Panc1 (cell line): ENCODE measurements at places on chromosomes 5 and 9.

- H3K4me3 ChIP-seq, result no peak overlapping the region
- DNase-seq, result no peak
- no peaks in the 10 kb centered on the region for H3K27me3 ChIP-seq
- H3K4me1 ChIP-seq, result no peaks in the 10 kb centered on the region
- H3K27ac ChIP-seq, result no peak overlapping the region
- no peaks in the 10 kb centered on the region for H3K36me3 ChIP-seq
These were observed 736.5 kb downstream of the CETN3 start for GRCh38 chr5:89673019-89673418.

GRCh38 chr9:93952784-93953495 lies 2.2 kb downstream of the BARX1 start:
- H3K27me3 ChIP-seq, result no peaks in the 10 kb centered on the region
- no peak overlapping the region; the same call in 1 of the 2 replicates for H3K4me3 ChIP-seq
- peak overlapping the region; percentile 73; the same call in 1 of the 2 replicates for H3K27ac ChIP-seq
- DNase-seq, result no peak
- peaks cover 13% of the 10 kb centered on the region for H3K4me1 ChIP-seq

DNA sequence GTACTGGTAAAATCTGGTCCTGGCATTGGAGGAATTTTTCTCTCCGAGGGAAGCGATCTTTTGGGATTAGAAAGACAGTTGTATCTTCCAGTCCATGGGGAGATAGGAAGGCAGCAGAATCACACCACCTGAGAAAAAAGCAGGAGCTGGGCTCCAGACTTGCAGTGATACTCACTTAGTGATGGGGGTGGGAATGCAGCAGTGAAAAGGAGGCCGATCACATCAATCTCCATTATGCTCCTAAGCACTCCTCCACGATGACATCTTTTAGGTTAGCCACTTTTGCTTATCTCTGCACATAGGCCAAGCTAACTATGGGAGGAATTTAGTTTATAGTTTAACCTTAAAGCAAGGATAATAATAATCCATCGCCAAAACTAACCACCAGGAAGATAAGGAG lies 219.0 kb downstream of the DMAC1 start:
- DNase-seq, result no peak
- H3K4me3 ChIP-seq, result no peak overlapping the region
- no peaks in the 10 kb centered on the region for H3K27me3 ChIP-seq
- no peak overlapping the region for H3K27ac ChIP-seq

GRCh38 chr5:14364096-14364495 lies 217.5 kb upstream of the OTULINL start:
- DNase-seq, result no peak
- H3K27me3 ChIP-seq, result no peaks in the 10 kb centered on the region
- no peak overlapping the region for H3K4me3 ChIP-seq
- no peaks in the 10 kb centered on the region for H3K4me1 ChIP-seq

DNA sequence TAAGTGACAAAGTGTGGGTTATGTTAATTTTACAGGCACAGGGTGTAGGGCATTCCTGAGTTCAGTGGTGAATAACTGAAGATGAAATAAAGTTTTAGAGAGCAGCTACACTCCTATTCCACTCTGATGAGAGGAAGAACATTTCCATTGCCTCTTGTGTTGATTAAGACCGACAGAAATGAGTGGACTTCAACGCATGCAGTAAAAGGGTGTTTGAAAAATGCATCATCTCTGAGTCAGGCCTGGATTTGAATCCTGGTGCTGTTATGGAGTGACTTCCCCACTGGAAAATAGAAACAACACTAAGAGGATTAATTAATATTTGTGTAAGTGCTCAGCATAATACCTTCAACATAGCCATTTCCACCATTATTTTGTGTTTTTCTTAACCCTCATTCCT lies 86.3 kb downstream of the PRR16 start:
- H3K4me3 ChIP-seq, result no peak overlapping the region
- H3K27me3 ChIP-seq, result no peaks in the 10 kb centered on the region
- H3K36me3 ChIP-seq, result no peaks in the 10 kb centered on the region

DNA sequence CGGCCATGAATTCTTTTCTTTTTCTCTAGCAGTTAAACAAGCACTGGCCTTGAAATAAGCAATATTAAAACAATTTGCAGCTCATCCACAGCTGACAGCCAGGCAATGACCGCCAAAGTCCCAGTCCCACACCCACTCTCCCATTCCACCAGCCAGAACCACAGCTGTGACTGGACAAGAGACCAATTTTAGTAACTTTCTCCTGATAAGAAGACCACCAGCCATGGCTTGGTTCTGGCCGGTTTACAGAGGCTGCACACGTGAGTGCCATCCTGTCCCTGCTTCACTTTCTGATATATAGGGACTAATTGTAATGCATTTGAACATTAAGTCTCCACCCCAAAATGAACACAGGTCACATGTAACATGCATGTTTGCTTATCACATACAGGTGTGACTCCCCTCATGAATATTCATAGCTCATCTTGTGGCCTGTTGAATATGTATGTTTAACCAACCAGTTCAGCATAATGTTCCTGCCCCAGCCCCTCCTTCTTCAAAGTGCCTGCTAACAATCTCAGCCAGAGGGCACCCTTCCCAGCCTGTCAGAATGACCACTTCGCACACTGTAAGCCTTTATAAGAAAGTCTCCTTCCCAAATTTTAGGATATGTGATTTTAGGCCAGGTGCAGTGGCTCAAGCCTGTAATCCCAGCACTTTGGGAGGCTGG lies 23.9 kb upstream of the FANCC start:
- H3K27ac ChIP-seq, result no peak overlapping the region
- H3K4me3 ChIP-seq, result no peak overlapping the region
- H3K36me3 ChIP-seq, result no peaks in the 10 kb centered on the region

GRCh38 chr9:83235526-83235925 lies 172.6 kb upstream of the RASEF start:
- H3K4me1 ChIP-seq, result no peaks in the 10 kb centered on the region
- no peaks in the 10 kb centered on the region for H3K36me3 ChIP-seq
- H3K4me3 ChIP-seq, result no peak overlapping the region
- H3K27me3 ChIP-seq, result no peaks in the 10 kb centered on the region
- H3K27ac ChIP-seq, result no peak overlapping the region

DNA sequence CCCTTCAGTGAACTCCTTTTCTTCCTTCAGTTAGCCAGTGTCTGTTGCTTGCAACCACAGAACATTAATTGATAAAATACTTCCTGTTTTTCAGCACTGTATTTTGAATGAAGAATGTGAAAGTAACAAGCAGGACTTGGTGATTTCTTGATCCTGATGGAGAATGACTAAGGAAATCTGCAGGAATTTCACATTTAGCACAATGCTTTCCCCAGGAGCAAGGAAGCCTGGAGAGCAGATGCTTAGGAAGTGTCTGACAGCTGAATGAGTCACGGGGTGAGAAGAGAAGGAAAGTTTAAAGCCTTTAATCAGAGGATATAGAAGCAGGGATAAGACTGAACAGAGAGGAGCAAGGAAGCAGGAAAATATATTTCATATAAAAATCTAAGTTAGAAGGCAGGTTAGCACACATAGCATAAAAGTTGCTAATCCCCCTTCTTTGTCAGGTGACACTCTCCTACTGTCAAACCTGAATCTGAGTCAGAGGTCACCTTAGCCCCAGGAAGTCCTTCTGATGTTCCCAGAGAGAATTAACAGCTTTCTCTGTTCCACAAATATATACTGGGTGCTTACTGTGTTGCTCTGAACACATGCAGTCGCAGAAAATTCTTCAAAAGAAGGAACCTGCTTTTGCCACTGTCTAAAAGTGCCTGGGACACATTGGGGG lies 59.7 kb downstream of the GNA14 start:
- no peaks in the 10 kb centered on the region for H3K27me3 ChIP-seq
- H3K4me1 ChIP-seq, result no peaks in the 10 kb centered on the region
- no peak for DNase-seq
- H3K27ac ChIP-seq, result no peak overlapping the region

- H3K27ac ChIP-seq, result no peak overlapping the region
- peaks cover 29% of the 10 kb centered on the region for H3K36me3 ChIP-seq
- no peaks in the 10 kb centered on the region for H3K4me1 ChIP-seq
- DNase-seq, result no peak
- H3K4me3 ChIP-seq, result no peak overlapping the region
These were observed 14.8 kb downstream of the HMGCS1 start for GRCh38 chr5:43298443-43298842.

GRCh38 chr9:121651295-121652020 lies at the start of gene DAB2IP:
TSS of gene DAB2IP (plus strand) at chr9:121651634. CDS start at chr9:121651776, 142 bp downstream.
- peak within 1 kb of the TSS; percentile 42 for H3K4me3 ChIP-seq
- H3K27ac ChIP-seq, result no peak within 1 kb of the TSS
- peaks cover 4% of the 10 kb centered on the region for H3K4me1 ChIP-seq
- H3K36me3 ChIP-seq, result no peaks in the 10 kb centered on the region
- DNase-seq, result no peak
- H3K27me3 ChIP-seq, result peaks cover 2% of the 10 kb centered on the region

DNA sequence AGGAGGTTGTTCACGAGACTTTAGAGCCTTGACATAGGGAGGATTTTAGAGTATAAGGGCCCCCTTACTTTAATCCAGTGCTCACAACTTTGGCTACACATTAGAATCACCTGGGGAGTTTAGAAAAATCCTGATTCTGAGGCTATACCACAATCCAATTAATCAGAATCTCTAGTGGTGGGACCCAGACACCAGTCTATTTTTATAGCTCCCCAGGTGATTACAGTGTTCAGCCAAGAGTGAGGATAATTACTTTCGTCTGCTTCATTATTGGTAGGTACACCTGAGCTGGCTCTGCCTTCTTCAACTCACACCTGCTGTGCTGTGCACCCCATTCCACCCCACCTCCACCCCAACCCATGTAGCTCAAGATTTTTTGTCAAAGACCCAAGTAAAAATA lies 141.3 kb upstream of the EPB41L4A start:
- H3K4me3 ChIP-seq, result no peak overlapping the region
- H3K4me1 ChIP-seq, result no peaks in the 10 kb centered on the region
- no peak overlapping the region for H3K27ac ChIP-seq
- DNase-seq, result no peak

GRCh38 chr5:141529873-141530272 lies 41.0 kb downstream of the PCDHGC5 start:
- H3K4me3 ChIP-seq, result no peak overlapping the region
- H3K4me1 ChIP-seq, result peaks cover 3% of the 10 kb centered on the region; the same call in 1 of the 2 replicates
- peaks cover 13% of the 10 kb centered on the region for H3K36me3 ChIP-seq
- DNase-seq, result no peak
- H3K27me3 ChIP-seq, result no peaks in the 10 kb centered on the region

DNA sequence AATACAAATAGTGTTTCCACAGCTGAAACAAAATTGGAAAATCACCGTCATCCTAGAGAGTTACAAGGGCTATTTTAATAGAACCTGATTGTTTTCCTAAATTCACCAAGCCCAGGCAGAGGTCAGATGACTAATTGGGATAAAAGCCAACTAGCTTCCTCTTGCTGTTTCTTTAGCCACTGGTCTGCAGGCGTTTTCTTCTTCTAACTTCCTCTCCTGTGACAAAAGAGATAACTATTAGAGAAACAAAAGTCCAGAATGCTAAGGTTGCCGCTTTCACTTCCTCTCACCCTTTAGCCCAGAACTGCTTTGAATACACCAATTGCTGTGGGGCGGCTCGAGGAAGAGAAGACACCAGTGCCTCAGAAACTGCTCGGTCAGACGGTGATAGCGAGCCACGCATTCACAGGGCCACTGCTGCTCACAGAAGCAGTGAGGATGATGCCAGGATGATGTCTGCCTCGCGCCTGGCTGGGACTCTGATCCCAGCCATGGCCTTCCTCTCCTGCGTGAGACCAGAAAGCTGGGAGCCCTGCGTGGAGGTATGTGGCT lies at the start of gene TLR4:
Gene TLR4, plus strand, starts transcription at position 380 of the 552 bp plus-strand sequence. Its CDS starts 70 bp downstream, at position 450.
- no peak within 1 kb of the TSS for H3K27ac ChIP-seq
- no peaks in the 10 kb centered on the region for H3K27me3 ChIP-seq
- H3K4me3 ChIP-seq, result no peak within 1 kb of the TSS; the same call in 1 of the 2 replicates
- DNase-seq, result no peak
- H3K4me1 ChIP-seq, result no peaks in the 10 kb centered on the region

GRCh38 chr5:34652466-34652865 lies 3.7 kb upstream of the RAI14 start:
- H3K36me3 ChIP-seq, result no peaks in the 10 kb centered on the region; the same call in 1 of the 2 replicates
- H3K4me3 ChIP-seq, result no peak overlapping the region
- H3K4me1 ChIP-seq, result peaks cover 7% of the 10 kb centered on the region; the same call in 1 of the 2 replicates
- DNase-seq, result no peak
- peaks cover 29% of the 10 kb centered on the region for H3K27me3 ChIP-seq

GRCh38 chr5:66415208-66415607 lies 181.0 kb upstream of the MAST4 start:
- DNase-seq, result no peak
- H3K4me3 ChIP-seq, result no peak overlapping the region
- no peaks in the 10 kb centered on the region for H3K27me3 ChIP-seq
- H3K4me1 ChIP-seq, result no peaks in the 10 kb centered on the region
- H3K27ac ChIP-seq, result no peak overlapping the region
- no peaks in the 10 kb centered on the region for H3K36me3 ChIP-seq

DNA sequence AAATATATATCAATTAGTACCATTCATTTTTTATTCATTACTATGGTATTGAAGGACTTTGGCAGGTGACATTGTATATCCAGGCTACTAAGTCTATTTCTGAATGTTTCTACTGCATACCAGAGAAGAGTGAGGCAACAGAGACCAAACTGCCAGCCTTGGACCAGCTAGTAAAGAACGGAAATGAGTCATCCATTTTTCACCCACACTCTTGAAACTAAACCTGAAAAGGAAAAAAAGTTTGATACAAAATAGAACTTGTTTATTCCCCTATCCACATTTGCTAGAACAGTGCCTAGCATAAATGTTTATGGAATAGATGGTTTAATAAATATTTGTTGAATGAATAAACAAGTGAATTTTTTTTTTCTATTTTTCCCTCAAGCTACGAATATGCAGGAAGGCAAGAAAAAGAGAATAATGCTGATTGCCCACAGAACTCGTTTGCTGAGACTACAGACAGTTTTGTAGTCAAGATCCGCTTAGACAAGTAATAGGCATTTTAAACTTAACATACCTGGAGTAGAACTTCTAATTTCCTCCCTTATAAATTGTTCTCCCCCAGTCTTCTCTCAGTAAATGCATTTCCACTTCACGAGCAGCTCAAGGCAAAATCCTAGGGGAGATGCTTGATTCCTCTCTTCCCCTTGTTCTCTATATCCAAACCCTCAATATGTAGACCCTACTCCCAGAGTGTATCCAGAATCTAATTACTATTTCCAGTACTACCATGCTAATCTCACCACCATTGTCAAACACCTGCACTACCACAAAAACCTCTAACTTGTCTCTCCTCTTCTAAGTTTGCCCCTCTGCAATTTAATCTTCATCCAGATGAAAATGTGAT lies 146.2 kb upstream of the RASA1 start:
- peak; percentile 51 for DNase-seq
- no peak overlapping the region for H3K4me3 ChIP-seq
- no peak overlapping the region for H3K27ac ChIP-seq
- H3K4me1 ChIP-seq, result no peaks in the 10 kb centered on the region
- H3K36me3 ChIP-seq, result no peaks in the 10 kb centered on the region
- no peaks in the 10 kb centered on the region for H3K27me3 ChIP-seq

DNA sequence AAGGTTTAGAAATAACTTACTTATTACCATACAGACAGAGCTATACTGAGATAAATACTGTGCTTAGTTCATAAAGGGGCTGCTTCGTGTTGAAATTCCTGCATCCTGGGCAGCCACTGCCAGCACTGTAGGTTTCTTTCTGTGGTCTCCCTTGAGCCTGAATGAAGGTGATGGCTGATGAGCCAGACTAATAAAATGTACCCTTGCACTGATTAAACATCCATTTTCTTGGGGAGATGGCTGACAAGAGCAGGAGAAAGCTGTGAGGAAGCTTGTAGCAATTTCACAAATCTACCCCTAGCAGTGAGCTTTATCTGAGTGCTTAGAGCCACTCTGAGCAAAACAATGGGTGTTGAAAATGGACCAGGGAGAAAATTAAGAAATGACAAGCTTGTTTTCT lies 23.3 kb upstream of the ZSWIM6 start:
- H3K4me1 ChIP-seq, result peaks cover 27% of the 10 kb centered on the region
- no peaks in the 10 kb centered on the region for H3K27me3 ChIP-seq
- no peak overlapping the region for H3K27ac ChIP-seq
- H3K4me3 ChIP-seq, result no peak overlapping the region
- no peak for DNase-seq
- H3K36me3 ChIP-seq, result no peaks in the 10 kb centered on the region
